ENCODE measurements at places on chromosomes 12 and 14. TPM values are rescaled to one million over a fixed set of nuclear protein-coding genes. Genes with fewer than 3 reads are reported as not detected.

TAS2R8 gene
- total RNA-seq, result not detected

AQP2 gene
- total RNA-seq, result not detected

- no peak for DNase-seq
Observed at GRCh38 chr14:40367717-40368116, 935.5 kb upstream of the FBXO33 start.

NGB gene
- total RNA-seq, result not detected

PPFIA2 gene
- 0.03 TPM for total RNA-seq

DNA sequence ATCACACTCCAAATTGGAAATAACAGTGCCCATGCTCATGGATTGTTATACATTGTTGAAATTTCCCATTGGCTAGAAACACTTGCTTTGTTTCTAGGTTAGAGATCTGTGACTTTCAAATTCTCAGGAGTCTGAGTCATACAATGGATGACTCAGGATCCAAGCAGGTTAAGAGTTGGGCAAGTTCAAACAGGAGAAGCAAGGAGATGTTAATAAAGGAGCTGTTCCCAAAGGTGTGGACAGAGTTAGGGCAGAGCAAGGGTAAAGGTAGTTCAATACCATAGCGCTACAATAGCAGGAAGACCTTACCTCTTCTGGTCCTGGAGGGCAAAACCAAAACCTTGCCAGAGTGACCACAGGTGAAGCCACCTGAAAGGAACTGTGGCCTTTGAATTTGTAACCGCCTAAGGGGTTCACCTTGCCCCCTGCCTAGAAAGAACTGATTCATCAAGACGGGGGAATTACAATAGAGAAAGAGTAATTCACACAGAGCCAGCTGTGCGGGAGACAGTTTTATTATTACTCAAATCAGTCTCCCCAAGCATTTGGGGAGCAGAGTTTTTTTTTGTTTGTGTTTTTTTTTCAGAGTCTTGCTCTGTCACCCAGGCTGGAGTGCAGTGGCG, 4.2 kb upstream of the AMN1 start:
- DNase-seq, result peak; percentile 54

CLEC4D gene
- 0.07 TPM for total RNA-seq

GRCh38 chr12:2482938-2483660, 311.7 kb upstream of the FKBP4 start:
- DNase-seq, result no peak

All from H7 (cell line).